Neuronal stem cell (in vitro differentiated cells): ENCODE measurements at places on chromosomes 12 and 14.

DNA sequence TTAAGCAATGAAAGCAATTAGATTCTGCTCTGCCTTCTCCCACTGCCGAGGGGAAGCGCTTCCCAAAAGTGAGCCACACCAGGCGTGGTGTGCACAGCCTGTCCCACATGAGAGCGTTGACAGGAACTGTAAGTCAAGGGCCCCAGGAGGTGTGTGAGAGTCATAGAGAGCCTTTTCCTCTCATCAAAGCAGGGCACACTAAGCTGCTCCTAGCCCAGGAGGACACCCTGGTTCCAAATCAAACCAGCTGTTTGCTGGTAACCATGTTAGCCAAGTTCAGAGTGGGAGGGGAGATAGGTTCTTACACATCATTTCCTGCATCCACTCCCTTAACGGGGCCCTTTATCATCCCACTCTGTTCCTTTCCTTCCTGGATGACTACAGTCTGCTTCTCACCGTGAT is 98.3 kb downstream of the SPTSSA start:
- DNase-seq, result no peak

GRCh38 chr14:58309086-58309485 is 10.7 kb downstream of the ARID4A start:
- DNase-seq, result no peak

- no peak for DNase-seq
Measured at GRCh38 chr12:14834509-14834908, 8.8 kb downstream of the ART4 start.

DNA sequence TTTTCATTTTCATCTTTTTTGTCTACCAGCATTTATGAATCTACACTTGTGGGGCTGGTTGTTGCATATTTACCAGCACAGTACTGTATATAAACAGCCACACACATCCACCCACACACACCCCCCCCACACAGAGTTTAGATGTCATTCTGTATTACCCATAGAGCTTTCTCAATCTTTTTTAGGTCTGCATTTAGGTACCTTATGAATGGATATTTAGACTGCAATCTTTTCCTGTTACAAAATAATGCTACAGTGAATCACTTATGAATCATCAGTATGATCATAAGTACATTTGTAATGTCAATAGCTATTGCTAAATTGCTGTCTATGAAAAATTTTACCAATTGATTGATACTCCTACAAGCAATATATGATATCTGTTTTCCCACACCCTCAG is 67.3 kb upstream of the STK38L start:
- no peak for DNase-seq

DNA sequence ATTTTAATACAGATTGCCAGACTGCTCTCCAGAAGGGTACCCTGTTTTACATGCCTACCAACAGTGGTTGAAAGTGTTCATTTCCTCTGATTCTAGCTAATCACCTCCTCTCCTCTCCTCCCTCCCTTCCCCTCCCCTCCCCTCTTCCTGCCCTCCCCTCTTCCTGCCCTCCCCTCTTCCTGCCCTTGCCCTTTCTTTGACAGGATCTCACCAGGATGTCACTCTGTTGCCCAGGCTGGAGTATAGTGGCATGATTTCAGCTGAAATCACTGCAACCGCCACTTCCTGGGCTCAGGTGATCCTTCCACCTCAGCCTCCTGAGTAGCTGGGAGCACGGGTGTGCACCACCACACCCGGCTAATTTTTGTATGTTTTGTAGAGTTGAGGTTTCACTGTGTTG is 24.7 kb downstream of the APAF1 start:
- DNase-seq, result no peak

GRCh38 chr12:93853698-93854478 is 176.7 kb downstream of the CRADD start:
- no peak for DNase-seq

DNA sequence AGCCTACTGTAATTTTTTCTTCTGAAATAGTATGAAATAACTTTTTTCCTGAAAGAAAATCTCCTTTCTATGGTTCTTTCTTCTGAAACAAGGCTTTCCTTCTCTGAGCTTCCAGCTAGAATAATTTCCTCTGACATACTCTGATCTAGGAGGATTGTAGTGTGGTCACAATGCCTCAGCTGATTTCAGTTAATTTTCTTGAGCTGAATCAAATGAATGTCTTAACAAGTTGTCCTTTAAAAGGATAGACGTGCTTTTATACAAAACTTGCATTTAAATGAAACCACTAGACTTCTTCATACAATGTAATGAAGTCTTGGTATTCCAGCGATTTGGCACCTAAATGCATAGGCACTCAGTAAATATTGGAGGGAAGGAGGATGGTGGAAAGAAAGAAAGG is 94.4 kb downstream of the BICD1 start:
- DNase-seq, result no peak
